ENCODE measurements at places on chromosomes 11 and 22.

- DNase-seq: no peak
Measured at GRCh38 chr22:32764330-32765131, 37.0 kb upstream of the TIMP3 start.

GRCh38 chr11:79396001-79396400 is 44.8 kb downstream of the TENM4 start:
- no peak for DNase-seq

GRCh38 chr11:114615448-114616361 is 20.1 kb upstream of the NXPE4 start:
- DNase-seq: no peak

- DNase-seq: no peak
Measured at GRCh38 chr11:122696662-122697061, 41.1 kb downstream of the UBASH3B start.

DNA sequence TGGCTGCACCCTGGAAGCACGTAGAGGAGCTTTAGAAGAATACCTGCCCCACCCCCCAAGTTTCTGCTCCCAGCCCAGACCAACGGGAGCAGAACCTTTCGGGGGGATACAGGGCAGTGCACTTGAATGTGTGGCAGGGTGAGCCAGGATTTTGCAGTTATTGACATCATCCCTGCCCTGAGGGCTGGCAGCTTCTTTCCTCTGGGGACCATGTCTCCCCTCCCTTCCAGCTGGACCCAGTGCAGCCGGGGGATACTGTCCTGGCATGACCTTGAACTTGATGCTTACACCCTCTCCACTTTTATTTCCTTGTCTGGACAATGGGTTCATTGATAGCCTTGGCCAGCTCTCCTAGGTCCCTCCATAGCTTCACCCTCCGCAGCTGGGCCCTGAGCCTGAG is 4.1 kb upstream of the CABP7 start:
- no peak for DNase-seq

Measured in cortex of kidney (tissue), 1 donor.